ENCODE measurements at places on chromosomes 7 and 10. TPM values are rescaled to one million over a fixed set of nuclear protein-coding genes. Genes with fewer than 3 reads are reported as not detected.

The STAG3 gene
- total RNA-seq = 0.07 TPM

The ANKRD30A gene
- 0.12 TPM for total RNA-seq

The CABCOCO1 gene
- total RNA-seq = not detected

The TRPV5 gene
- not detected for total RNA-seq

The HOXA10 gene
- total RNA-seq = 46.1 TPM

The ATOH7 gene
- not detected for total RNA-seq

The SMO gene
- 15.5 TPM for total RNA-seq

The LIPN gene
- not detected for total RNA-seq

The PLXDC2 gene
- total RNA-seq = 0.06 TPM

Measured in PC-3 (cell line).